ENCODE measurements at places on chromosomes 3 and 15. TPM values are rescaled to one million over a fixed set of nuclear protein-coding genes. Genes with fewer than 3 reads are reported as not detected.

Gene IMPDH2
- 268 TPM for total RNA-seq

Gene PP2D1
- total RNA-seq, result not detected

Gene SLC22A14
- not detected for total RNA-seq

Gene LRRC58
- total RNA-seq, result 13.4 TPM

Gene ISL2
- total RNA-seq, result 1.3 TPM

Gene TERC
- total RNA-seq, result 57.0 TPM

Gene PPP1R14D
- total RNA-seq, result not detected

Gene ATP10A
- 12.8 TPM for total RNA-seq

Gene MESP2
- 0.28 TPM for total RNA-seq

Gene DAPK2
- 0.36 TPM for total RNA-seq

Gene ROBO1
- total RNA-seq, result 53.9 TPM

Gene UACA
- total RNA-seq, result 505 TPM

Gene CCR2
- total RNA-seq, result not detected

Gene ZPLD1
- total RNA-seq, result under 0.01 TPM
